MCF 10A (cell line): ENCODE measurements at places on chromosomes 2 and 18.

DNA sequence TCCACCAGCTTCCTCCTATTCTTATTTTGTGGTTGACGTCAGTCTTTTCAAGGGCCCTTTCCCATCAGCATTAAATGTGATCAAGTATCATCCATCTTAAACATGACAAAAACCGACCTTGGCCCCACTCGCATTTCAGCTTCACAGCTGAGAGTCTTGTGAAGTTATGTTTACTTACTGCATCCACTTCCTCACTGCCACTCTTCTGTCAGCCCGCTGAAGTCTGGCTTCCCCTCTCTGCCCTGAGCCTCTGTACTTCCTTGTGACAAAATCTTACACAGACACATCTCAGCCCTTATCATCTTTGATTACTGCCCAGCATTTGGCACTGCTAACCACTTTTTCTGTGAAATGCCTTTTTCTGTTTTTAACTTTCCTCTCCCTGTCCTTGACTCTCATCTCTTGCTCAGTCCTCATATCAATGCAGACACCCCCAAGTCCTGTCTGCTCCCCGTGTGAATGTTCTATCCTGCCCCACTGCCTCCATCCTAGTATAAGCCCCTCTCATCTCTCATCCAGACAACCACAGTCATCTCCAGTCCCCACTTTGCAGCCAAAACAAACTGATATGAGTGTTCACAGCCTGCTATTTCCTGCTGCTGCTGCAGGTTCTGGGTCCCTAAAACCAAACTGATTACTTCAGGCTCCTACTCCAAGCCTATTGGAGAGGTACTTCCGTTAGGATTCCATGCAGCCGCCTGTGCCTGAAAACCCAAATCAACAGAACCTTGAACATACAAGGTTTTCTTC is 31.4 kb downstream of the FOSL2 start:
- DNase-seq: no peak

DNA sequence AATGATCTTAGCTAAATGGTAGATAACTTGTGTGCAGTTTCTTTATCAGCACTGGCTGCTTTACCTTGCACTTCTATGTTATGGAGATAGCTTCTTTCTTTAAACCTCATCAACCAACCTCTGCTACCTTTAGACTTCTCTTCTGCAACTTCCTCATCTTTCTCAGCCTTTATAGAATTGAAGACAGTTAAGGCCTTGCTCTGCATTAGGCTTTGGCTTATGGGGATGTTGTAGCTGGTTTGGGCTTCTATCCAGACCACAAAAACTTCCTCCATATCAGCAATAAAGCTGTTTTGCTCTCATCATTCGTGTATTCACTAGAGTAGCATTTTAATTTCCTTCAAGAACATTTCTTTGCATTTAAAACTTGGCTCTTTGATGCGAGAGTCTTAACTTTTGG is 123.7 kb downstream of the PIK3C3 start:
- no peak for DNase-seq

DNA sequence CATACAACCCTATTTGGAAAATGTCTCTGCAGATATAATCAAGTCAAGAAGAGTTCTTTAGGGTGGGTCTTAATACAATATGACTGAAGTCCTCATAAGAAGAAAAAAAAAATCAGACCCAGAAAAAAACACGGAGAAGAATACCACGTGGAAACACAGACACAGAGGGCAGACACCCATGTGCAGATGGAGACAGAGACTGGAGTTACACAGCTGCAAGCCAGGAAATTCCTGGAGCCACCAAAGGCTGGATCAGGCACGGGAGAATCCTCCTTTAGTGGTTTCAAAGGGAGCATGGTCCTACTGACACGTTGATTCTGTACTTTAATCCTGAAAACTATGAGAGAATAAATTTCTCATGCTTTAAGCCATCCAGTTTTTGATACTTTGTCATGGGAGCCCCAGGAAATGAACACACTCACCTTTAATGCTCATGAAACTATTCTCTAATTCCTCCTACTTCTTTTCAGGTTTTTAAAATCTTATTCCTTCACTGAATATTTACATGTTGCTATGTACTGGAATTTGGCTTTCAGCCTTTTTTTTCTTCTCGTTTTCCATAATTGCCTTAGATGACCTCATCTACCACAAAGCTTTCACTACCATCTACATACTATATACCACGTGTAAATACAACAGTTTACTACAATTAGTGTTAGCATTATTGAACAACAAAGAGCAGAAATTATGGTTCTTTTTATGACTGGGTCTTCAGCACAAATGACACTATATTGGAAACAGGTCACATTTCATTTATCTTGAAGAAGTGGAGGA is 529.1 kb downstream of the IRS1 start:
- no peak for DNase-seq

DNA sequence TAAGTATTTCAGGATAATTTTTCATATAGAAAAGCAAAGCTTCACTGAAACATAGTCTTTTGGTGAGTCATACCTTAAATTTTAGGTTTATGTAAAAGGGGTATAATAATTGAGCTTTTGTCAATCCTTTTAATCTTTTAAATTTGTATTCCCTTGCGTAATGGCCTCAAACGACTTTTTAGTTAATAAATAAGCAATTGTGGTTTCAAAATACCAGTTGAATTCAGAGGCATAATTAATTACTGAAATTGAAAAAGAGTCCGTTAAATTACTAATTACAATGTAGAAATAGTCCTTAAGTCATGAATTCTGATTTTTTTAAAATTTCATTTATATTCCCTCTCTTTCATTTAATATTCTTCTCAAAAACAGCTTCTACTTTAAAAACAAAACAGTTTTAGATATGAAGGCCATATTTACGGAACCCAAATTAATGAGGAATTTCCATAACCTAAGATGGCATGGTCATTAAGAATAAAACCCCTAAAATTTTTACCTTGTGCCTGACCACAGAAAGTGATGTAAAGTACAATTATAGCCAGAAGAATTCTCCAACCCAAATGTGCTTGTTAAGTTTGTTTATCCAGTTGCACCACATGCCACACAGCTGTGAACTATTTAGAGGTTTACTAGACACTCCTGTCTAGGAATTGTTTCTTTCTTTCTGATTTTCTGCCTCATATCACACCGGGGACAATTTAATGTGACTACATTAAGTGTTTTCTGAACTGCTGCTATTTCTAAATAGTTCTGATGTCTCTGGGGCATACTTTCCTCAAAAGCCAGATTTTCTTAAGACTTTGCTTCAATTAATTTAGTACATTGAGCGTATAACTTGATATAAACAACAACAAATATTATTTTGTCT is 60.7 kb upstream of the ITGA4 start:
- no peak for DNase-seq

- no peak for DNase-seq
Measured at GRCh38 chr2:96157649-96158553, 12.7 kb upstream of the DUSP2 start.

DNA sequence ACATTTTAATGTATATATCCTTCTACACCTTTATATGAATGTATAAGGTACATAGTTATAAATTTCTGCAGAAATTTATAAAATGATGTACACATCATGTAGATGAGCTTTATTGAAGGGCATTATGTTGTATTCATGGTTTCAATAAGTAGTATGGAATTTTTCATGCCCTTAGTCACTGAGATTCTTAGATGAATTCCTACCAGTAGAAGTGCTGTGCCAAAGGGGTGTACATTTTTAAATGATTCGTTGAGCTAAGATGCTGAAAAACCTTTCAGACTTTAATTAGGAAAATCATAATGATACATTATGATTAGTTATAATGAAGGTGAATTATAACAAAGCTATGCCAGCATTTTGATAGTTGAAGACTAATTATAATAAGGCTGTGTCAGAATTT is 115.2 kb downstream of the ZNF236 start:
- DNase-seq: no peak

GRCh38 chr2:158255257-158255656 is 153.6 kb downstream of the UPP2 start:
- no peak for DNase-seq

DNA sequence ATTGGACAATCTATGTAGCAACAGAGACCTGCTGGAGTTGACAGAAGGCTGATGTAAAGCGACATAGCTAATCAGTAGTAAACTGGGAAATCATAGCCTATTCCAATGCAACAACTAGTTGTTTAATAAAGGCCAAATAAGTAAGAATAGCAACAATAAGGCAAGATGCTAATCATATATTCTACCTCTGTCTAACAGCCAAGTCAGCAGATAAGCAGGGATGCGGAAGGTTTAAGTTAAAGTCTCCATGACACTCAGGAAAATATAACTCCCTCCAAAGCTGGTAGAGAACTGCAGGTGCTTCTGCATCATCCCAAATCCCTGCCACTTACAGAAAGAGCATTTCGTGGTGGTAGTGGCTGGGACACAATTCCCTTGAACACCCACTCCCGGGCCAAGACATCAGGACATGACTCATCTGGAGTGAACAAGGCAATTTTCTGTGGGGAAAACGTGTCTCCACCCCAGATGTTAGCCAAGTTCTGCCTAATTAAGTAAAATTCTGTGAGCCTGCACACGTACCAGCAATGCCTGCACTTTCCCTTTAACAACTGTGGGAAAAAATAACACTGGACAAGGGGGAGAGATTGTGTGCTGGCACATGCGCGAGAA is 413.6 kb upstream of the ID2 start:
- DNase-seq: peak; percentile 54

DNA sequence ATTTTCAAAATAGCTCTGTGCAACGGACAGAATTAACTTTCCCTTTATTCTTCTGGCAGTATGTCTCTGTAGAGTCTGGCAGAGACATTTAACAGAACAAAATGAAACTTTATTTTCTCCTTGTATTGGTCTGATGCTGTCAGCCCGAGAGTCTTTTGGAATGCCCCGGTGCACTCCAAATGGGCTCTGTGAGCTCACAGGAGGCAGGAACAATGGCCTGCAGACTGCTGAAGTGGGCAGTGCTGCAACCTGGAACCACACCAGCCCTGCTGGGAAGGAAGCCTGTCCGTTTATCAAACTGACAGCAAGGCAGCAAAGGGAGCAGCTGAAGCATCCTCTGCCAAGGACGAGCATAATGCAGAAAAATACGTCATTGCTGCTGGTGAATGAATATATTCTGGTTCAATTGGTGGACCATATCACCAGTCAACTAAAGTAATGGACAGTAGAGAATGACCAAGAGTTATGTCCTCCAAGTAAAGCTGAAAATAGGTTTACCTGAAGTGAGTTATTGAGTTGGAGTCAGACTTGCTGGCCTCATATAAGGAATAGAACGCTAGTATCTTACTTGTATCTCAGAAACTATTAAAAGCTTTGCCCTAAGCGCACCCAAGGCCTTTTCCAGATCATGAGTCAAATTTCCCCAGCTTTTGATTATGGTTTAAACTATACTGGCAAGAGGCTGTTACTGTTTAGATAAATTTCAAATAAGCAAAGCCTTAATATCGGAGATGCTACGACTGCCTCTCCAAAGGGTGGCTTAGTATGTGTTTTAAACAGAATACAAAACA is 207.6 kb upstream of the TANK start:
- DNase-seq: no peak

DNA sequence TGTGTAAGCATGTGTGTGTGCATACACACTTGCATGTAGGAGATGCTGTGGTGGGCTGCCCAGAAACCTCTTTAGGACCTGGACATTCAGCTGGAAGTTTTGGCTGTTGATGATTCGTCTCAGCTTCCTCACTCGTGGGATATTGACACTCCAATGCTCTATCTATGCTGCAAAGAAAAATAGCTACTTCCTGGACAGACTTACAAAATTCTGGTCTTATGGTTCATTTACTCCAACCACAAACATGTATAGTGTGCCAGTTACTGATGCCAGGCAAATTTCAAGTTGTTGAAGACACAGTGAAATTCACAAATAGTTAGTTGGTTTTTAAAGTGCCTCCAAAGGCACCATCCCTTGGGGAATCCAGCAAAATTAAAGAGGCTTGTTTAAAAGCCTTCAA is 882.6 kb downstream of the CPS1 start:
- no peak for DNase-seq

DNA sequence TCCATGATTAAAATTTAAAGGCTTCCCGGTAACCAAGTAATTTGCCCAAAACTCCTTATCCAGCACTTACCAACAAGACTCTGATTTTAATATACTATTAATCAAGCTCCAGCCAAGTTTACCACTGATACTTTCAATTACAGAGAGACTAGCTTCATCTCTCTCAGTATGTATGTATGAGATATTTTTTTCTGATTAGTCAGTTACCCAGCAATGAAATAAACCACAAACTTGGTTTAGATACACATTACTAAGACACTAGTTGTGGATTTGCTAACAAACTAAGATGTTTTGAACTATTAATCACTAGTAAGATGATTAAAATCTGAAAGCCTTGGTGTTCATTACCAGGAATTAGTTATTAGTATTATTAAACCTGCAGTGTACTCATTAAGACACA is 1272.2 kb upstream of the ACVR2A start:
- DNase-seq: no peak

- no peak for DNase-seq
Measured at GRCh38 chr2:79670198-79670597, 157.3 kb downstream of the CTNNA2 start.

DNA sequence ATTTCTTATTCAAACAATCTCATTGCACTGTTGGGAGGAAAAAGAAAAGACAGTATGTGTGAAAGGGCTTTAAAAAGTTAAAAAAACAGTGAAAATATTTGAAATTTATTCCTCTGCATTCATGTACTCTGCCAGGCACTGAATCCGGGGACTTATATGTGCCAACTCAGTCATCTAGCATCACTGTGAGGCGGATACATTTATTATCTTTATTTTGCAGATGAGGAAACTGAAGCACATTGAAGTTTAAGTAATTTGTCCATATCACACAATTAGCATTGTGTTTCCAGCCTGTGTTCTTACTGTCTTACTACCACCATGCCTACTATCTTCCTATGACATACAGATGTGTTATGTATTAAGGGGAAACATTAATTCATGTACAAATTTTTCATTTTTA is 1.8 kb downstream of the LCLAT1 start:
- DNase-seq: no peak
